ENCODE measurements at places on chromosomes 5 and 9.

GRCh38 chr9:126157423-126157822 is 169.2 kb upstream of the MVB12B start:
- DNase-seq, result no peak

DNA sequence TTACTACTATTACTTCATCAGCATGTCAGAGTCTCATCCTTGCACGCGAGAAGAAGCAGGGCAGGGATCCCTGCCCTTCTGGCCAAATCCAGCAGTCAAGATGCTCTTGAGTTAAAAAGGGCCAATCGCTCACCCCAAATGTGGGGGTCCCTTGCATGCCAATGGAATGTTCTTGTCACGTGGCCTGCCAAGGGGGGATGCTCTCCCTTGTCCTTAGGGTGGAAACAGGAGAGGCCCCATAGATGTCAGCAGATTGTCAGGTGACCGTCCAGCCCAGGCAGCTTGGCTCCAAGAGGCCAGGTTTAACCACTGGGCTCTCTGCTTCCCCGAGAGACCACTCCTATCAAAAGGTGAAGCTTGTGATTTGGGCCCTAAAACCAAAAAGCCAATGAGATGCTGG is 25.3 kb upstream of the DUSP1 start:
- no peak for DNase-seq

DNA sequence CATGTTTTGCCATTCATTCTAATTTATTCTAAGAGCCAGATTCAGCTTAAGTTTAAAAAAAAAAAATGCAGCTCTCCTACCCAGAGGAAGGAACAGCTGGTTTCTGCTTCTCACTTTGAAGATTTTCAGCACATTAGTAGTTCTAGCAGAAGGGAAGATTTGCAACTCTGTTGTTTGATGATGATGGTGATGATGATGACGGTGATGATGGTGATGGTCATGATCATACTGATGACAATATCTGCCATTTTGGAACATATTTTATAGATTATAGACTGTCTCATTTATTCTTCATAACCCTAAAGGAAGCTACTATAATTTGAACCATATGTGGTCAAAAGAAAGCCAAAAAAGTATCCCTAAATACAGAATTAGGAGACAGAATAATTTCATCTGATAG is 7.9 kb upstream of the MED10 start:
- DNase-seq, result no peak

GRCh38 chr5:90915393-90915792 is 356.8 kb downstream of the ADGRV1 start:
- DNase-seq, result peak; percentile 40

- no peak for DNase-seq
Measured at GRCh38 chr5:98031926-98032325, 741.5 kb upstream of the RGMB start.

DNA sequence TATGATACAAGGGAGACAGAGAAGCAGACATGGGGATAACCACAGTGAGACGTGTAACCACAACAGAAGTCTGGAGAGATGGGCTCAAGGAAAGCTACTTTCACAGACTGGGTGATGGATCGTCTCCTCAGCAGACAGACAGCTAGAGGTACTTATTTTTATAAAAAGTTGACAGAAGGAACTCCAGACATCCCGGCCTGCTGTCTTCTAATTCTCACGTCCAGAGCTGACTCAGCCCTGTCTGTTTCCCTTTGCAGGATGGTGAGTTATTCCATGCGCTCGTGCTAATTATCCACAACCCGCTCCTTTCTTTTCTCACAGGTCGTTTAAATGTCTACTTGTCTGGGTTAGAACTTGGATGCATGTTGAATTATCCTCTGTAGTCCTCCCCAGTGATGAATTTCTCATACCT is 304.5 kb downstream of the CWC27 start:
- peak; percentile 3 for DNase-seq

DNA sequence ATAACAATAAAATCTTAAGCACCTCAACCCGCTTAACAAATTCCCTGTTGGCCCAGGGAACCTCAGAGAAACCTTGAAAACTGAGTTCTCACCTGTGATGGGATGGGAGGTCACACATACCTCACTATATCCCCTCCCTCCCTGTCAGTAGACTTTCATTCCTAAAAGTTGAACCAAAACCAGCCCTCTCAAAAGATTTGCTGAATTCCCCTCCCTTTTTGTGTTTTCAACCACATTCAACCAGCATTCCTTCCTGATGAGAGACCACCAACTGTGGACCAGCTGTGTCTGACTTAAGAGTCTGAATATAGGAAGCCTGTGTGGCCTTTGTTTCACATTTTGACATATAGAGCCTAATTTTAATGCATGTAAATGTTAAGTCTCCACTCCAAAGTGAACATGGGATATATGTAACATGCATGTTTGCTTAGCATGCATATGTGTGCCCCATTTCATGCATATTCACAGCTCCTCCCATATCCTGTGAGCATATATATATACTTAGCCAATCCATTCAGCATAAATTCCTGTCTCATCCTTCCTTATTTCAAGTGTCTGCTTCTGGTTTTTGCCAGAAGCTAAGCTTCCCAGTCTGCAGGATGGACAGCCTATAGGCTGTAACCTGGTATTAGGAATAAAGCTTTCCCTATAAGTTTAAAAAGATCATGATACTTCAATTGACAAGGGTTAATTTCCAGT is 604.6 kb downstream of the PTPRD start:
- DNase-seq, result no peak

DNA sequence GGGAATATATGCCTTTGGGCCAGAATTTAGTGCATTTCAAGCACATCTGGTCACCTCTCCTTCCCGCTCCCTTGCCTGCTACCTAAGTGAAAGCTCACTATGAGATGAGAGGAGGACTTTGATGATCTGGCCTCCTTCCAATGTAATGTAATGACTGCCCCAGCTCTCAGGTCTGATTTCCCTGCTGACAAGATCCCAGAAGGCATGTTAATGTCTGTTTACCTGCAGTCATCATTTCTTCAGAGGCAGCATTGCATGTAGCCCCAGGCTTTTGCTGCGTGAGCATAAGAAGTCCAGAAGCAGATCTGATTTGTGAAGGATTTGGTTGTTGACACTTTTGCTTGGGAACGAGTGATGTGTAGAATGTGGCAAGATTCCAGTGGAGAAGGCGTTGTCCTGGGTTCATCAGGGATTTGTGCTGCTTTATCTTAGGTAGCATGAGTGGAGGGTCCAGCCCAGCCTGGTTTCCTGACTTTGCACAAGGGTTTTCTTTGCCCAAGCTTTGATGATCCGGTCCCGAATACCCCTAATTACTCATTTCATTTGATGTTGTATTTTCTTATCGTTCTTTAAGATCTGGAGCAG is 192.7 kb downstream of the GOLPH3 start:
- no peak for DNase-seq

- no peak for DNase-seq
Measured at GRCh38 chr9:121451586-121451985, 48.1 kb downstream of the GGTA1 start.

DNA sequence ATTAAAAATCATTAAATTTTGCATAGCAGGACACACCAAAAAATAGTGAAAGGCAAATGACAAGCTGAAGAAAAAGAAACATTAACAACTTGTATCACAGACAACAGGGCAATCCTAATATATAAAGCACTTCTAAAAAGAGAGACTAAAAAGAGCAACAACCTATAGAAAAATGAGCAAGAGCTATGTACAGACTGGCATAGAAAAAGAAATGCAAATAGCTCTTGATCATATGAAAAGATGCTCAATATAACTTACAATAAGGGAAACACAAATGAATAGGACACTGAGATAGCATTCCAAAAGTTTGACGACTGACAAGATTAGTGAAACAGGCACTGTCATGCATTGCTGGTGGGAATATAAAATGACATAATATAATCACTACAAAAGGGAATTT is 235.9 kb downstream of the SEC61B start:
- no peak for DNase-seq

GRCh38 chr9:129273136-129273895 is 95.3 kb upstream of the IER5L start:
- DNase-seq, result no peak

DNA sequence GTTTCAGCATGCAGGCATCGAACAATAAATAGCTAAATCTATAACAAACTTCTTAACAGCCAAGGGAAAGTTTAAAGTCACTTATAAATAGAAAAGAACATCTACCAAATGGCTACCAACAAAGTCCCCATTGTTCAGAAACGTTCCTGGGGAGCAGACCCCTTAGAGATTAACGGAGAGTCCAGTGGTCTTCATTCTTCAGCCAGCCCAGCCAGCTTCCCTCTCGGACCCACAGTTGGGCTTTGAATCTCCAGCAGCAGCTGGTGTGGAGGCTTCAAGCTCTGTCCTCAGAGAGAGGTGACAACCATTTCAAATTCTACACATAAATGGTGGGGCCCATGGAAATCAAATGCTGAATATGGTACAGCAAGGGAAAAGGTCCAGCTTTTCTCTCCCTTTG is 11.2 kb downstream of the ENC1 start:
- DNase-seq, result no peak

GRCh38 chr9:90504486-90504885 is 138.1 kb downstream of the DIRAS2 start:
- no peak for DNase-seq

GRCh38 chr9:75950998-75951397 is 60.5 kb downstream of the PCSK5 start:
- DNase-seq, result peak; percentile 11

- no peak for DNase-seq
Measured at GRCh38 chr5:157164521-157164920, 1.5 kb downstream of the GARIN3 start.

- DNase-seq, result no peak
Measured at GRCh38 chr5:121138495-121138907, 674.4 kb downstream of the PRR16 start.

GRCh38 chr5:78747055-78747454 is 98.5 kb upstream of the LHFPL2 start:
- no peak for DNase-seq

GRCh38 chr9:99760421-99760820 is 61.3 kb upstream of the NR4A3 start:
- no peak for DNase-seq

DNA sequence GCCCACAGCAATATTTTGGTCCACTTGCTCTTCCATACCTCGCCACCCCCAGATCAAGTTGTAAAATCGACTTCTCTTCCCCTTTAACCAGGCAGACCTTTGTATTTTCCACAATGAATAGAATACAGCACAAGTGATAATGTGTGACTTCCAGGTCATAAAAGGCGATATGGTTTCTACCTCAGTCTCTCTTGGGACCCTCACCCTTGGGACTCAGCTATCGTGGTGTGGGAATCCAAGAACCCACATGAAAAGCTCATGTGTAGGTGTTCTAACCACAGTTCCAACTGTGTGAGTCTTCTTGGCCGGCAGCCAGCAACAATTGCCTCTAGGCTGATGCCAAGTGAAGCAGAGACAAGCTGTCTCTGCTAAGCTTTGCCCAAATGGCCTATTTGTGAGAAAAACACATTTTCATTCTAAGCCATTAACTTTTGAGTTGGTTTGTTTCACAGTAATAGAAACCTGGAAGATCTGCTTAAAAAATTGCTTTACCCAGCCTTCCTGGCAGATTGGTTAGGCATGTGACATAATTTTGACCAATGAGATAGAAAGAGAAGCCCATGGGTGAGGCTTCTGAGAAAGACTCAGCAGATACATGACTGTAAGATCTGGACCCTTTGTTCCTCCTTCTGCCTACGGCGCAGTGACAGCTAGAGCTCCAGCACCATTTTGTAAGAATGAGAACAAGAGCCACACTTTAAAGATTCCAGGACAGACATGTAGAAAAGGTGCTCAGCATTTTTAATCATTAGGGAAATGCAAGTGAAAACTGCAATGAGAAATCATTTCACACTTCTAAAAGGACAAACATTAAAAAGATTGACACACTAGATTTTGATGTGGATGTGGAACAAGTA is 18.3 kb upstream of the MLLT3 start:
- DNase-seq, result peak; percentile 81

- DNase-seq, result no peak
Measured at GRCh38 chr5:55853041-55853670, 2.0 kb downstream of the IL31RA start.

- no peak for DNase-seq
Measured at GRCh38 chr9:129204840-129205239, 26.8 kb upstream of the IER5L start.

DNA sequence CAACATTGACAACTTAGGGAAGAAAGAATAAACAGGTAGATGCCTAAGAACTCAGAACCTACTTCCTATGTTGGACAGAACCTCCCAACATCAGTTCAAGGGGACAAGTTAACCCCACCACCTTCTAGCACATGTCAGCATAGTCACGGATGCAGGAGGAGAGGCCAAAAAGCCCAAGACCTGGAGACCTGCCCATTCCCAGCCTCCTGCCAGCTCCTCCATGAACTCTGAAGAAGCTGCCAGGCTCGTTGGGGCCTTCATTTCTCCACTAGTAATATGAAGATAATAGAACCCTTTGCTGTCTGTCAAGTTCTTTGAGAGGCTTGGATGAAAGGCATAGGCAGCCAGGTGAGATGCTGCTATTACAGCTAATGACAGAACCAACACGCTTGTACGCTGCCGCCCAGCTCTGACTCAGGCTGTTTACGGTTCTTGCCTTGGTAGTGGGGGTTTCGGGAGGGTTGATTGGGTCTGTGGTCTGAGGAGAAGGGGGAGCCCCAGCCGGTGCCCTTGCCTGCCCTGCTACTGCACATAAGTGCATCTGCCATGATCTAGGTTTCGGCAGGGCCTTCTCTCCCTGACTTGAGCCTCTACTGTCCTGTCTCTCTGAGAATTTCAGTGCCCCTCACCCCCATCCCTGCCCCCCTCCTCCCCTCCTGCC is 82.2 kb downstream of the NRG2 start:
- DNase-seq, result no peak

DNA sequence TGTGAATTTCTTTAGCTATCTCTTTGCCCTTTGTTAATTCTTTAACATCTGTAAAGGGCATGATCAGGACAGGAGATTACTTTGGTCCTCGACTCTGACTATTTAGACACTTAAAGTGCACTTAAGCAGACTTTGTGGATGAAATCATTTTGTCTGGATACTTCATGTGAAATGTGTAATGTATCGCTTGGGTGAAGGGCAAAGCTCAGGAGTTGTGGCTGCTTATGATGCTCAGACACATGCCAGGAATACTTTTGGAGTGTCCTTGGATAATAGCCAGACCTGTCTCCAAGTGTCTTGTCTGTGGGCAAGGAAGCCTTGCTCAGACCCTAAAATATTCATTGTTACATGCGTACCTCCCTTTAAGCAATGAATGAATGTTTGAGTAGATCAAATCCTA is 87.8 kb downstream of the RAI14 start:
- DNase-seq, result peak; percentile 88

- DNase-seq, result no peak
Measured at GRCh38 chr9:105835721-105836120, 141.4 kb downstream of the TMEM38B start.

DNA sequence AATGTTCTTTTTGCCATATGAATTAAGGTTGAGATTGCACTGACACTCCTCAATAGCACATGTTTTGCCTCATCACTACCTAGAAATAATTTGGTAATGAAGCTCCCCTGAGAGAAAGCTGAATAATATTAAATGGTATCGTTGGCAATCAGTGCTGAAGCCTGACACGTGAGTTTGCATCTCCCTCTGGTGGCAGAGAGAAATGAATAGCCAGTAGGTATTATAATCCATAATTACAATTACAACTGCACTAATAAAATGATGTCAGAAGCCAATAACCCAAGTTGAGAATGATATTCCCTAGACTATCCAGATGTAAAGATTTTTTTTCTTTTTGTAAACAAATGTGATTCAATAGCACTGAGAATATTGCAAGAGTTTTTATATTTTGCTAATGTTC is 700.3 kb downstream of the PTPRD start:
- DNase-seq, result no peak
